Fibroblast of skin of right biceps (primary cell): ENCODE measurements at places on chromosomes 1 and 21.

GRCh38 chr1:227424953-227425352, 106.7 kb upstream of the CDC42BPA start:
- no peak for DNase-seq

- DNase-seq = no peak
Measured at GRCh38 chr1:23889074-23889473, 21.0 kb upstream of the FUCA1 start.

GRCh38 chr1:155833665-155834295, 23.2 kb downstream of the GON4L start:
- DNase-seq = no peak

DNA sequence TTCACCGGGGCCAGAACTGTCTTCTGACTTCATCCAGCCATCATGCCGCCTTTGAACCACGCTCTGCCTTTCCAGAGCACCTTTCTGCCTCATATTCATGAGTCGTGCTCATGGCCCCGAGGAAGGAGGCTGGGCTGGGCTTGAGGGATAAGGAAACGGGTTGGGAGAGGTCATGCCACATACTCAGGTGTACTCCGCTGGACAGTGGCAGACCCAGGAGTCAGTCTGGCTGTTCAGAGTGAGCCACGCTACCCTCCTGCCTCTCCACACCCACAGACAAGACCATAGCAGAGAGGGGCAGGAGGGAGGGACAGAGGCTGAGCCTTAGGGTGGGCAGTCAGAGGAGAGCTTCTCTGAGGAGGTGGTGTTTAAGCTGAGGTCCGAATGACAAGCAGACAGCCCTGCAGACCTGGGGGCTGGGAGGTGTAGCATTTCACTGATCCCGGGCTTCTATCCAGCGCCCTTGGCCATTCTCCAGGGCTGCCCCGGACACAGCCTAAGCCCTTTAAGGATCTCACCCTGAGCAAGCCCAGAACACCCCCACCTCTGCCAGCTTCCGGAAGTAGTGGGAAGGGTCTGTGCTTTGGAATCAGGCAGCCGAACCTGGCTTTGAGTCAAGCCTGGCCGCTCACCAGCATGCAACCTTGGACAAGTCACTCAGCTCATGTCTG, 102.3 kb downstream of the LACTBL1 start:
- peak; percentile 31 for DNase-seq

- DNase-seq = peak; percentile 23
Measured at GRCh38 chr1:46747683-46748288, 28.9 kb upstream of the EFCAB14 start.

DNA sequence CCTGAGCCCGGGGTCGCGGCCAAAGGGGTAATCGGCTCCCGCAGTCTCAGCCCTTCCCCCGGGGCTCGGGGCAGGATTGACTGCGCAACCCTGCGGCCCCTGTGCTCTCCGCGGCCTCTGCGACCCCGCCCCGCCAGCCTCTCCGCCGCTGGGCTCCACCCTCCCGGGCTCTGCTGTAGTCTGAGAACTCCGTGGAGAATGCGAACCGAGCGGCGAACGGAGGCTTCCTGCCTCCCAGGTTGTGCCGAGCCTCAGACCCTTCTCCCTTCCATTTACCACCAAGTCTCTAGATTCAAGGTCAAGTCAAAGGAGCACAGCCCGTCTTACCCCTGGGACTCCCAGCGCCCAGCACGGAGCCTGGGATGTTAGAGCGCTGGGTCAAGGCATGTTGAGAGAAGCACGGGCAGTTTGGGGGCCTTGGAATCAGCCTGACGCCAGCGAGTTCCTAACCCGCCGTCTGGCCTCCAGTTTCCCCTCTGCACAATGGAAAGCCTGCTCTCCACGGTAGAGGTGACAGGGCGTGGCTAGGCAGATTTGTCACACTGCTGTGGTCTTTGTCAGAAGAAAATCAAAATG, 3.0 kb downstream of the ATP2B4 start:
- DNase-seq = no peak

DNA sequence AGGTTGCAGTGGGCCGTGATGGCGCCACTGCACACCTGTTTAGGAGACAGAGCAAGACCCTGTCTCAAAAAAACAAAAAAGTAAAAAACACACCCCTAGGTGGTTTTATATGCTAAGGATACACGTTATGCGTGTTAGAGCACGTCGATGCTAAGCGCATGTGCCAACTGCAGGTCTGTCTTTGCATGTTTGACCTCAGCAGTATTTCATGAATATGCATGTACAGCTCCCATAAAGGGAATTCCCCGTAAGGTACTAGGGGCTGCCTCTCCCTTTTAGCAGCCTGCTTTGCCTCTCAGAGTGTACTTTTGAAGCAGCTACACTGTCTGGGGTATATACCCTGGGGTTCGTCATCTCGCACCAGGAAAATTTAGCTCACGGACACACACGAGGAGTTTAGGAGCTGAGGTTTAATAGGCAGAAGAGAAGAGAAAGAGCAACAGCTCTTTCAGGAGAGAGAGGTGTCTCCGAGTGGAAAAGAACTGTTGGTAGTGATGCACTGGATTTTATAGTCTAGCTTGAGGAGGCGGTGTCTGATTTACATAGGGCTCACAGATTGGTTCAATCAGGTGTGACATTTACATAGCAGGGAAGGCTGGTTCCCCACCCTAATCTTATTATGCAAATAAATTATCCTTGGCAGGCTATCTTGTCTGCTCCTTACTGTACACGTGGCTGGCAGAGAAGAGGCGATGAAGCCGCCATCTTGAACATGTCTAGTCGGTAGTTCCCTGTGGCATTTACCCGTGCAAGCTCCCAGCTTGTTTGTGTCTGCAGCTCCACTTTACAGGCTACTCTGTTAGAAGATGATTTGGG, 4.2 kb upstream of the OTUD3 start:
- no peak for DNase-seq

- DNase-seq = no peak
Measured at GRCh38 chr1:61081144-61081685, 1.1 kb upstream of the NFIA start.

- DNase-seq = no peak
Measured at GRCh38 chr1:18917071-18917799, 14.9 kb upstream of the ALDH4A1 start.

GRCh38 chr21:38660333-38661196, 145.2 kb upstream of the ETS2 start:
- peak; percentile 31 for DNase-seq

GRCh38 chr1:67766141-67766978, 66.9 kb downstream of the GNG12 start:
- DNase-seq = peak; percentile 94

- DNase-seq = peak; percentile 32
Measured at GRCh38 chr1:43994794-43995790, 3.7 kb downstream of the CCDC24 start.

- peak; percentile 36 for DNase-seq
Measured at GRCh38 chr1:97827887-97828286, 92.9 kb downstream of the DPYD start.

DNA sequence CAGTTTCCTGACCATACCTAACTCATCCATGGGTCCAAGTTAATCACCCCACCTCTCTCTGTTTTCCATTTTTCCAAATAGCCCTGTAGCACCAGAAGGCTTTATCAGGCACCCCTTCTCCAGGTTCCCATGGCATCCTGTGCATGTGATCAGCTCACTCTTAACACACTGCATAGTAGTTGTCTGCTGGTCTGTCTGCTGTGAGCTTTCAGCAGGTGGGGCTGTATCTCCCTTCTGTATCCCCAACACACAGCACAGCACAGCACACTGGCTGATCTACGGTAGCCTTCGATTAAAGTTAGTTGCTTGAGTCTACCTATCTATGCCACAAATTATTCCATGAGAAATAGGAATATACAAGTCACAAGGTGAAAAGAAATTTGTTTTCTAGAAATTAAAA, 54.3 kb upstream of the C1orf198 start:
- no peak for DNase-seq

DNA sequence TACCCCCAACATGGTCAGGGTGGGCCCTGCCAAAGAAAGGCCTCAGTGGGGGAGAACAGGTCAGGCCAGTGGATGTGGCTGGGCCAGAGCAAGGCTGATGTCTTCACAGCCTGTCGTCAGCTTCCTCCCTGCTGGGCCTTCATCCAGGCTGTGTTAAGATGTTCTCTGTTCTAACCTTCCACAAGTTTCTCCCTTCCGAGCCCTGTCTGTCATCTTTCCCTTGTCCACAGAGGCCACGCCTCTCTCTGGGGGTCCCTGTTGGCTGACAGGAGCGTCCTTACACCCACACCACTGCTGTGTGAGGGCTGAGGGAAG, 36.2 kb downstream of the SIM2 start:
- no peak for DNase-seq

GRCh38 chr1:183323849-183324683, 94.1 kb downstream of the NMNAT2 start:
- no peak for DNase-seq

- no peak for DNase-seq
Measured at GRCh38 chr1:41894808-41895483, 23.8 kb downstream of the HIVEP3 start.

- DNase-seq = no peak
Measured at GRCh38 chr1:115311474-115311989, 26.5 kb downstream of the NGF start.

GRCh38 chr1:49448200-49448599, 575.6 kb downstream of the AGBL4 start:
- no peak for DNase-seq

GRCh38 chr21:46206163-46207005, 22.1 kb upstream of the SPATC1L start:
- no peak for DNase-seq
